ENCODE measurements at places on chromosomes 2 and 18. TPM values are rescaled to one million over a fixed set of nuclear protein-coding genes. Genes with fewer than 3 reads are reported as not detected.

- DNase-seq = no peak
Measured at GRCh38 chr2:96117701-96118588, 1.6 kb upstream of the ADRA2B start.

DNA sequence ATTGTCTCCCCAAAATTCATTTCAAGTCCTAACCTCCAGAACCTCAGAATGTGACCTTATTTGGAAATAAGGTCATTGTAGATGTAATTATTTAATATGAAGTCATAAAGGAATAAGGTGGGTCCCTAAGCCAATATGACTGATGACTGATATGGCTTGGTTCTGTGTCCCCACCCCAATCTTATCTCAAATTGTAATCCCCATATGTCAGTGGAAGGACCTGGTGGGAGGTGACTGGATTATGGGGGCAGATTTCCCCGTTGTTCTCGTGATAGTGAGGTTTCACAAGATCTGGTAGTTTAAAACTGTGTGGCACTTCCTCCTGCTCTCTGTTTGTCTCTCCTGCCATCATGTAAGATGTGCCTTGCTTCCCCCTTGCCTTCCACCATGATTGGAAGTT lies 43.0 kb upstream of the BCL11A start:
- no peak for DNase-seq

DNA sequence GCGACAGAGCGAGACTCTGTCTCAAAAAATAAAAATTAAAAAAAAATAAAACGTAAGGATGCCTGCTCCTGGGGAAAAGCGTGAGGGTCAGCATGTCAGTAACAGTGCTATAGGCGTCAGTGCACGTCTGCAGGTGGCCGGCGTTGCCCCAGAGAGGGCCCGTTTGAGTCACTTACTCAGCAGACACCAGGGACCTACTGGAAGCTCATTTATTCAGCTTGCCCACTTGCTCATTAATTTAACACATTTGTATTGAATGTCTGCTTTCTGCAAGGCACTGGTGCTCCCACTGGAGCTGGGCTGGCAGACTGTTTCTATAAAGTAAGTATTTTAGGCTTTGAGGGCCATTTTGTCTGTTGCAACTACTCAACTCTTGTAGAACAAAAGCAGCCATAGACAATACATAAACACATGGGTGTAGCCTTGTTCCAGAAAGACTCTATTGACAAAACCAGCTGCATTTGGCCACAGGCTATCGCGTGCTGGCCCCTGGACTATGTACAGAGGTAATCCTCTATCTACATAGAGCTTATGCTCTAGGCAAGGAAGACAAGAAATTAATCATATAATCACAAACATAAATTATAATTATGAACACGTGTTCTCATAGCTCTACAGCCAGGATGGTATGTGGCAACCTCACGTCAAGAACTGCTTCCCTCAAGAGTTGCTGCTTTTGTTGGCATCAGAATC lies 73.2 kb downstream of the KLHL29 start:
- no peak for DNase-seq

SATB2 gene
- total RNA-seq = 178 TPM

DNA sequence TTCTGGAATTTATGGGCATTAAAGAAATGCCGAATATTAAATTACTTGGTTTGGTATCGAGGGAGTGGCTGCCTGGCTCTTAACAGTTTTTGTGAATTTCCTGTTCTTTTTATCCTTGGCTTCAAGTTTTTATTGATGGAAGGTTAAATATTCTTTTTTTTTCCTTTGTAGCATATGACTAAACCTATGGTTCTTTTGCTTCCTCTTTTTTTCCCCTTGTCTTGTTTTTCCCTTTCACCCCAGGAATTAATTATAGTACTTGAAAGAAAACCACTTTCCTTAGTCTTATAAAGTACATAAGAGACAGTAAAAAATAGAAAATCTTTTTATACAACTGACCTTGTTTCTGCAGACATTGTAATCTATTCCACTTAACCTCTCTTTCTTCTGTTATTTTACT lies 42.4 kb downstream of the MGAT5 start:
- no peak for DNase-seq
